ENCODE measurements at places on chromosomes 3 and 15.

DNA sequence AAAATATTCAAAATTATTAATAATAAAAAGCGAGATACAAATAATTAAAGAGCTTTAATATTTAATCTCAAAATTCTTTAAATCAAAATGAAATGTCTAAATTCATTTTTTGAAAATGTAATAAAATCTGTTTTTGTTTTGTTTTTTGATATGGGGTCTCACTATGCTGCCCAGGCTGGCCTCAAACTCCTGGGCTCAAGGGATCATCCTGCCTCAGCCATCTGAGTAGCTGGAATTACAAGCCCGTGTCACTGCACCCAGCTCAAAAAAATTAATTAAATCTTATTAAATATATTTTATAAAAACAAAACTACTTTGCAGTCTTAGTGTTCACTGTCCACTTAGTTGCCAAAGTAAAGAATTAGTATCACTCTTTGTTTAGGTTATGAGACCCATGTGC is 38.4 kb downstream of the FAH start:
- DNase-seq = no peak

DNA sequence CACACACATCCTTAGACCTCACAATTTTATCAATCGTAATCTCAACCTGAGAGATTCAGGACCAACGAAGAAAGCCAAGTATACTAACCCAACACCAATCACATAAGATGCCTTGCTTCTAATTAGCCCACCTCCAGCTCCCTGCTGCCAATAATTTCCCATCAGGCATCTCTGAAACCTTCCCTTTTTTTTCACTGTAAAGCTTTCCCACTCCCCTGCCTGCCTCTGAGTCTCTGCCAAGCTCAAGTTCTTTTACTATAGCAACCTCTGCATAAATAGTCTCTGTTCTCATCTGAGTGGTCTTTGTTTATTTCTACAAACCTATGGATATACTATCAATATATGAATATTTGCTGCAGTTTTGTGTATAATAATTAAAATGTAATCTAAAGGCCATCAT is 86.5 kb downstream of the PIK3CB start:
- DNase-seq = no peak

DNA sequence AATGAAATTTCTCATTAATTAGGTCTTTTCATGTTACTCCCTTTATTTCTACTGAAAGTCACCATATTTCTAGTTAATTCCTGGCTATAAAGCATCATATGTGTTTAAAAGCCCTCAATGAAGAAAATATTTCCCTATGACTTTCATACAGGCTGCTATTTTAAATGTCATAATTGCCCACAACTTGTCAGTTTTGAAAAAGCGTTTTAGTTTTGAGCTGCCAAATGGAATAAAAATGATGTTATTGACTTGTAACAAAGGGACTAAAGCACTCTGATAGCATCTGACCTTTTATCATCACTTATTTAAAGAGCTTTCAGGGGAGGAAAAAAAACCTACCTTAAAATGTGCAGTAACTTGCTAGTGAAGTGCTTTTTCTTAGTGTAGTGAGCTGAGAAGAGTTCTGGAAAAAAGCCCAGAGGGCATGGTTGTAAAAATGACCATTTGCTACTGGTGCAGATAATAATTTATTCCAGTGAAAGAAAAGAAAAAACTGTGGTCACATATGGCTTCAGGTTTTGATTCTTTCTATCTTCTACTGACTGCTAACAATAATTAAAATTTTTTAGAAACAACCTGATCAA is 877.2 kb downstream of the CADM2 start:
- DNase-seq = no peak

DNA sequence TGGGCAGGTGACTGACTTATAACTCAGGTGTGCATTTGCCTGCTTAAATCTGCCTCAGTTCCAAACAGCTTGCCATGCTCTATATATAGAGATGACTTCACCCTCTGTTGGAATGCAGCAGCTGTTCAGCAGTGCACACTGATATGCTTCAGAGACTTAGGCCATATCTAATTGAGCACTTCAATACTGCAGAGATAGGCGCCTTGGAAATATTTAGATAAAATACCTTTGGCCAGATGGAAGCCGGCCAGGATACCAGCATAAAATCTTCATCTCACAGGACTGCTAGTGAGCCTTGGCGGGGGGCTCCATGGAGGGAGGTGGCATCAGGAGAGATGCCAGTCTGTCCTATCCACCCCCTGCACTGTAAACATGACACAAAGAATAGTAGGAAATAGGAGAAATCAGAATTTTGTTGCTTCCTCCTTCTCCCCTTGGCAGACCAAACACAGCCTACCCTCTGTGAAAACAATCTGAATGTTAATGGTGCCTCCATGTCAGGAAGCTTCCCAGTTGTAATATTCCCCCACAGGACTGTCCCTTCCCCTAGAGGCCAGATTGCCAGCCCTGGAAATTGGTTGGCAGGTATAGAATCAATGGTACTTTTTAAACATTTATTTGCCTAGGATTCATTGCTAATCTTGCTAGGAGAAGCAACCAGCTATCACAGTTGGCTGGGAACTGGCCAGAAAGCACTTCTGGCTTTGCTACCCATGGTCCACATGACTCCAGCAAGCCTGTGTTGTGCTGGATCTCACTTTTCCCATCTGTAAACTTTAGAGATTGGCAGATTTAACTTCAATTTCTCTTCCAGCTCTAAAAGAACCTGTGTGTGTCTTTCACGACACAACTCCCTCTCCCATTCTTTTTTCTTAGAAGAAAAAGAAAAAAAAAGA is 215.5 kb upstream of the KCNMB2 start:
- no peak for DNase-seq

DNA sequence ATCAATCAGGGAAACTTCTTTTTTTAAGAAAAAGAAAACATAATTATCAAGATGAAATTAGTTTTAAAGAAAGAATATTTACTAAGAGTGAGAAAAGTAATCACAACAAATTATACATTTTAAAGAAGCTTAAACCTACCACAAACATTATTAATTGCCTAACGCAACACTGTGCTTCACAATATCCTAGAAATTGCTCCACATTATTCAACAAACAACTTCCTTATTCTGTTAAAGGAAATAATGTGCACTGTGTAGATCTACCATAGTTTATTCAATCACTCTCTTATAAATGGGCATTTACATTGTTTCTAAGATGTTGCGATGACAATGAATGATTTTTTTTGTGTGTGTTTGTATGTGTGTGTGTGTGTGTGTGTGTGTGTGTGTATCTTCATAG is 525.9 kb upstream of the KCNMB2 start:
- no peak for DNase-seq

- DNase-seq = no peak
Measured at GRCh38 chr3:16069149-16069922, 105.1 kb upstream of the GALNT15 start.

- no peak for DNase-seq
Measured at GRCh38 chr15:91807122-91807521, 46.4 kb upstream of the SLCO3A1 start.

DNA sequence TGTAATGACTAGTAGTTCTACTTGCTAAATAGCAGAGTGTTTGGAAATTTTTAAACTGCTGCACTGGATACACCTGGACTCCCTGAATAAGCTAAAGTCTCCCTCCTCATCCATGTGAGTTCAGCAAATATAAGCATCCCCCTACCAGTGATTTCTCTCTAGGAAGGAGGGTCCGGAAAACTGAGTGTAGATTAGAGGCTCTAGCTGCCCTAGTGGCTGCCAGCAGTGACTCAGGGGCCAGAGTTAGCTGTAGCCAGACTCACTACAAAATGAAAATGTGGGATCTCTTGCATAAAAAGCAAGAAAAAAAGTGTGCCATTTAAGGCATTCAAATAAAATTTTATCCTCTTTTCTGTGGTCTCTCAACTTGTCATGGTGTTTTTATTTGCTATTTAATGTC is 485.0 kb upstream of the ATP11B start:
- DNase-seq = no peak

DNA sequence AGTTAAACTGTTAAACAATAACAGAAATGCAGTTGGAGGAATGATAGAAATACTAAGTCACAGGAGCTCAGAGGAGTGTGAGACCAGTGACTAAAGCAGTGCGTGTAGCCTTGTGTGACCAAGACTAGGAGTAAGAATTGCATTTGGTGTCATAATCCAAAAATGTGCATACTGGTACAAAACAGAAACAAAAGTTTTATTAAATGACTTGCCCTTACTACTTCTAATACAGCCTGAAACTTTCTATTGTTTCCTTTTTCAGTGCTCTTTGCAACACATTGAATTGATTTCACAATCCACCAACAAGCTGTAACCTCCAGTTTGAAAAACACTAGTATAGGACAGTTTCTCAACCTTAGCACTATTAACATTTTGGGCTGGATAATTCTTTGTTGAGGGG is 17.1 kb downstream of the SNX1 start:
- DNase-seq = no peak

GRCh38 chr3:3689601-3690375 is 109.4 kb upstream of the LRRN1 start:
- no peak for DNase-seq

GRCh38 chr3:29203851-29204250 is 77.0 kb upstream of the RBMS3 start:
- DNase-seq = no peak

DNA sequence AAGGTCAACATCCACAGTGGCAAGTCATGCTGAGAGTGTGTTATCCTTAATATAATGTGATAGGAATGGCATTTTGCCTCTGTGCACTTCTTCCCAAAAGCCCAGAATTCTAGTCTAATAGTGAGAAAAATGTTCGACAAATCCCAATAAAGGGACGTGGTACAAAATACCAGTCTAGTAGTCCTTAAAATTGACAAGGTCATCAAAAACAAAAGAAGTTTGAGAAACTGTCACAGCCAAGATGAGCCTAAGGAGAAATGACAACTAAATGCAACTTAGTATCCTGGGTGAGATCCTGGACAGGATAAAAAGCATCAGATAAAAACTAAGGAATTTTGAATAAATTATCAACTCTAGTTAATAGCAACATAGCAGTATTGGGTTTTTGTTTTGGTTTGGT is 14.4 kb upstream of the ATP13A4 start:
- no peak for DNase-seq

DNA sequence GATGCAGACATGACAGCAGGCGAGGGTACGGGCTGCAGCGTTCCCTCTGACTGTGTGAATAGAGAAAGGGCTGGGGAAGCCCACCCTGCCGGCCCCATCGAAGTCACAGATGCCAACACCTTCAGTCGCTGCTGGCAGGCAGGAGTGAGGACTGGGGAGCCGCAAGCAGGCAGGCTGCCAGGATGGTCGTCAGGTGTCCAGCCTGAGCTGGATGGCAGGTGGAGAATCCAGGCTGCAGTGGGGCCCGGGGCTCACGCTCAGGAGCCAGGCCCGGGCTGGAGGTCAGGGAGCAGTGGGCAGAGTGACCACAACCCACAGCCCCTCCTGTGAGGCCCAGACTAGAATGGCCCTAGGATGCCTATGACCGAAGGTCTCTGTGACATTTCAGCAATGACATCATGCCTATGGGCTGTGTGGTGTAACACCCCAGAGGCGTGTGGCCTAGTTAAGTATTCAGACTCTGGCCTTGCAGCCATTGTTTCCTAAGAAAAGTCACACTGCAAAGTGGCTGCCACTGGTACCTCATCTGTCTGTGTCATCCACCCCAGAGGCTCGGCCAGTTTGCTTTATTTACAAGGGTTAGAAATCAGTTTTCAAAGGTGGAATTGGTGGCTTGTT is 15.7 kb downstream of the PRR23E start:
- DNase-seq = no peak

- DNase-seq = no peak
Measured at GRCh38 chr3:167650459-167650858, 3.3 kb downstream of the WDR49 start.

DNA sequence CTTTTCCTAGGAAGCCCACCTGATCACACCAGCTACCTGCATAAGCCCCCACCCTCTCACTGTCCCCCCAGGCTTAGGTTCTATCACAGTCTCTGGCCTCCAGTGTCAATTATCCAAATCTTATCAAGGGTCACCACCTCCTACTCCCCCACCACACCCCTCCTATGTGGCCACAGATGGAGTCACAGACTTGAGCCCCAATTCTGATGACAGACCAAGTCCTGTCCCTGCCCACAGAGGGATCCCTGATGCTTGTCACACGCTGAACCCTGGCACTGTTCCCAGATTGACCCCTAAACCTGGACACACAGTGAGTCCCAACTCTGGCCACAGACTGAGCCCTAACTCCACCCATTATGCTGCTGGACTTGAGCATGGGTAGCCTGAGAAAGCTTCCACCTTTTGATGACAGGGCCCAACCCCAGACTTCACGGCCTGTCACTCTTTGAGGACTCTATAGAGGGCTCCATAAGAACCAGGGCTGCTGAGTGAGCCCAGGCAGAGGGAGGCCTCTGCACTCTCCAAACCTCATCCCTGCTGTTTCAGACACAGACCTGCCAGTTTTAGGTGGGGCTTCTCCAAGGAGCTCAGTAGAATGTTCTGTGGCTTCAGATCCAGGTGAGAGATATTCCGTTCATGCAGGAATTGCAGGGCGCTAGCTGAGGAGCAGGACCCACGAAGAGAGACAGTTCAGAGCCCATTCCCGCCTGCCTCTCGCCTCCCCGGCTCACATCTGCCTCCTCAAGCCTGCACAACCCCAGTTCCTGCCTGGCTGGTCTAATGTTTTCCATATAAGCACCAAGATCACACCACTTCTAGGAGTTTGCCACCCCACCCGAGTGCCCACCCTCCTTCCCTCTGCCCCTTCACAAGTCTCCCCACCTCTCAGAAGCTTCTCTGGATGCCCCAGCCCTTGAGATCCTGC is 1.8 kb downstream of the ULK3 start:
- DNase-seq = no peak

- no peak for DNase-seq
Measured at GRCh38 chr3:183288117-183288516, 35.1 kb downstream of the B3GNT5 start.

- no peak for DNase-seq
Measured at GRCh38 chr3:47096959-47097358, 67.0 kb downstream of the SETD2 start.

GRCh38 chr3:49170744-49171118 is 667 bp upstream of the KLHDC8B start:
- DNase-seq = no peak

- DNase-seq = no peak
Measured at GRCh38 chr3:12405432-12406272, 78.6 kb upstream of the TSEN2 start.

- DNase-seq = no peak
Measured at GRCh38 chr15:51494411-51495314, 127.9 kb downstream of the DMXL2 start.

DNA sequence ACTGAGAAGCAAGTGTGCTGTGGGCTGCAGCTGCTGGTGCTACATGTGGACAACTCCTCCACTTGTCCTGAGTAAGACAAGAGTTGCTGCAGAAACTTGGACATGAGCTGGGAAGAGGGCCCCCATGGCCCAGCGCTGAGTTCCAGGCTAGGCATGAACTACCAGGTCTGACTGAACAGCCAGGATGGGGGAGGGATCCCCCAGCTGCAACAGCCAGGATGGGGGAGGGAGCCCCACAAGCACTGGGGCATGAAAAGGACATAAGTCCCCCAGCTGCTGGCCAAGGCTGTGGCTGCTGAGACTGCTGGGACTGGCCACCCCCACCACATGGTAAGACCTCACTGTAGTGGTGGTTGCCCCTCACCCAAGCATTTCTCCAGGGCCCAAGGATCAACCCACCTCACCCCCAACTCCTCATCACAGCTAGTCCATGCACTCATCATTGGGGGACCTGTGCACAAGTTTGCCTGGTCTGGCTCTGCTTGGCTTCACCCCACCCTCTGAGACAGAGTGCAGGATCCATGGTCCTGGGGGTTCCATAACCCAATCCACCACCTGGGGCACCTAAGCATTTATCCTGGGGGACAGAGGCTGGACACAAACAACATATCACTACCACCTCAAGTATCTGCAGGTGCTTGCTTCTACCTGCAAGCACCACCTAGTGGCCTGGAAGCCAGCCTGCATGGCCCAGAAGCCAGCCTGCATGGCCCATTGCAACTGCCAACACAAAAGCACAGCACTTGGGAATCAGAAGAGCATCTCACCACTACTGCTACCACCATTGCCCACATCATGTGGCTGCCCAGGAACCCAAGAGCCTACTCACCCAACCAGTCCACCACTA is 84.5 kb upstream of the STT3B start:
- peak; percentile 26 for DNase-seq

All from CD4-positive, alpha-beta T cell treated with Interleukin-15 for 4 hours (primary cell).